Hippocampal formation (tissue), 2 donors: ENCODE measurements at places on chromosomes 3 and 15.

DNA sequence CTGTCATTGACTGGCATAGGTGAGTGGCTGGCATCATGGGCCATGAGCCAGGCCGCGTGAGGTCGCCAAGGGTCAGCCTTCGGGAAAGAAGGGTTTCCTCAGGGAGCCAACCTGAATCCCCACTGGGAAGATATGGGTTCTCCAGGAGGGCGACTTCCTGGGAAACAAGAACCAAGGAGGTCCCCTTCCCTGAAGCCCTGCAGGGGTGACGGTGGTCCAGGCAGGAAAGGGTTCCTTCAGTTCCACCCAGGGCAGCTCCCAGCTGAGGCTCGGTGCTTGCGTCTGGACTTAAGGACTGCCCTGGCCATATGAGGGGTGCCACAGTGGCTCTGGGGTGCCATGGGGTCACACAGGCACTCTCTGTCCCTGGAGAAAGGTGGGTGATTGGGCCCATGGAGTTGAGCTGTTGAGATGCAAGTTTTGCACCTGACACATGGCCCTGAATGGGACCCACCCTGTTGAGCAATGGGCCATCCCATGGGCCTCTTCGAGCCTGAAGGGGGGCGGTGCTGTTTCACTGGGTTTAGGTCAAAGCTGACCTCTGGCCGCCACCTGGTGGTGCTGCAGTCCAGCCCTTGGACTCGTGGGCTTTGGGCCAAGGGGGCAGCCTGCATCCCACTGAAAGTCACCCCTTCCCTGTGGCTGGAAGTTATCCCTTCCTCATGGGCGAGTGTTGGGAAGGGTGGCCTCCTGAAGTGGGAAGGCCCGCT is 228.1 kb downstream of the SNRPN start:
- no peak for DNase-seq

- DNase-seq = no peak
These were observed 199.7 kb upstream of the ICE2 start for GRCh38 chr15:60678632-60679031.

GRCh38 chr3:197088370-197088769 is 58.8 kb upstream of the MELTF start:
- no peak for DNase-seq

GRCh38 chr3:119585208-119585607 is 5.9 kb downstream of the ADPRH start:
- DNase-seq = no peak

- DNase-seq = no peak
These were observed 40.5 kb downstream of the CYFIP1 start for GRCh38 chr15:22939652-22940061.

- no peak for DNase-seq
These were observed 85.1 kb downstream of the OXNAD1 start for GRCh38 chr3:16349986-16350596.

- no peak for DNase-seq
These were observed 70.7 kb downstream of the SRGAP3 start for GRCh38 chr3:9178697-9179096.

- no peak for DNase-seq
These were observed 82.7 kb upstream of the LRIG1 start for GRCh38 chr3:66583424-66584040.

DNA sequence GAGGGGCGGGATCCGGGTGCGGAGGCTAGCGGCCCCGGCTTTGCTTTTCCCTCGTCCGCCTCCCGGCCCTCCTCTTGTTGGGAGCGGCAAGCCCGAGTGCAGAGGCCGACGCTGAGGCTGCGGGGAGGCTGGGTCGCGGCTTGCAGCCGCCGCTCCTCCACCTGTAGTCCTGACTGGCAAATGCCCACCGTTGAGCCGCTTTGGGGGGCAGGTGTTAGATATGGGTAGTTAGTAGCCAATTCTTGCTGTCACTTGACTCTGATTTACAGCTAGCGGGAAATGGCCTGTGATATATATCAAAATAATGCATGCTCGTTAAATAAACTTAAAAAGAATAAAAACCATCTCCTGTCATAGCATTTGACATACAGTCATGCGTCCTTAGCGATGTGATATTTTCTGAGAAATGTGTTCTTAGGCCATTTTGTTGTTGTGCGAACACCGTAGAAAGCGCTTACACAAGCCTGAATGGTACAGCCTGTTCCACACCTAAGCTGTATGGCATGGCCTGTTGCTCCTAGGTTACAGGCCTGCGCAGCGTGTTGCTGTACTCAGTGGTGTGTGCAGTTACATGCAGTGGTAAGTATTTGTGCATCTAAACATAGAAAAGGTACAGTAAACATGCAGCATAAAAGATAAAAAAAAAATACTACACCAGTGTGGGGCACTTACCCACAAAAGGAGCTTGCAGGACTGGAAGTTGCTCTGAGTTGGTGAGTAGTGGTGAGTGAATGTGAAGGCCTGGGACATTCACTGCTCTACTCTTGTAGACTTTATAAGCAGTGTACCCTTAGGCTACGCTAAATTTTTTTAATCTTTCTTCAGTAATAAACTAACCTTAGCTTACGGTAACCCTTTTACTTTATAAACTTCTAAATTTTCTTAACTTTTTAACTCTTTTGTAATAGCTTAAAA is 873 bp downstream of the CAPN7 start:
- no peak for DNase-seq

- no peak for DNase-seq
These were observed 164.1 kb downstream of the ARRDC4 start for GRCh38 chr15:98124581-98124980.

DNA sequence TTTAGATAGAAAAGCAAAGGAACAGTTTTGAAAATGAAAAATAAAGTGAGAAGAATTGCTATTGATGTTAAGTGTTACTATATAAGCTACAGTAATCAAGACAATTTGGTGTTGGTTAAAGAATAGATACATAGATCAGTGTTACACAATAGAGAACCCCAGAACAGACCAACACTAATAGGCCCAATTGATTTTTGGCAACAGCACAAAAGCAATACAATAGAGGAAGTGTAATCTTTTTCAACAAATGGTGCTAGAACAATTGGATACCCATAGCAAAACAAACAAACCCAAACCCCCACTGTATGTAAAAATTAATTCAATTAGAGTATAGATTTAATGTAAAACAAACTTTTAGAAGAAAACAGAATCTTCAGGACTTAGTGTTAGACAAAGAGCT is 61.8 kb downstream of the ATP11B start:
- no peak for DNase-seq

GRCh38 chr3:158801201-158801600 is 653 bp upstream of the MFSD1 start:
- DNase-seq = peak; percentile 35

DNA sequence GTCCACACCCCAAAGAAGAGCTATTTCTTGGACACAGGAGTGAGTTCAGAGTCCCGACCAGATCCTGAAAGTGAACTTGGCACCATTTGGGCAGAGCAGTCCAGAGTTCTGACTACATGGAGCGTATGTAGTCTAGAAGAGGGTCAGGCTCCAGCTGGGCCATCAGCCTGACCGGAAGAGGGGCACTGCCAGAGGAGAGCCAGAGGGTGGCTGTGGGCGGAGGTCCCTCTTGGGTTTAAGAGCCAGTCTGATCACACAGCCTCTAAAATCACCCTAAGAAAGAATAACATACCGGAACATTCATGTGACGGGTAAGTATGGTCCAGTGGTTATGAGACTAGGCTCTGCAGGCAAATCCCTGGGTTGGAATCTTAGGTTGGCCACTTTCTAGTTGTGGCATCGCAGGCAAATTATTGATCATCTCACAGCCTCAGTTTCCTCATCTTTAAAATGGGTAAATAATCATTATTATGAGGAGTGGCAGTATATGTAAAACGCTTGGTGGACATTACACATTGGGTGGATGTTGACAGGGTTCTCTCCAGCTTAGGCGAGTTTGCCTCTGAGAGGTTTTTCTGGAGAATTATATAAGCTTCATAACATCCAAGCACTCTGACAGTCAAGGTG is 2.1 kb upstream of the RAP2B start:
- DNase-seq = no peak

DNA sequence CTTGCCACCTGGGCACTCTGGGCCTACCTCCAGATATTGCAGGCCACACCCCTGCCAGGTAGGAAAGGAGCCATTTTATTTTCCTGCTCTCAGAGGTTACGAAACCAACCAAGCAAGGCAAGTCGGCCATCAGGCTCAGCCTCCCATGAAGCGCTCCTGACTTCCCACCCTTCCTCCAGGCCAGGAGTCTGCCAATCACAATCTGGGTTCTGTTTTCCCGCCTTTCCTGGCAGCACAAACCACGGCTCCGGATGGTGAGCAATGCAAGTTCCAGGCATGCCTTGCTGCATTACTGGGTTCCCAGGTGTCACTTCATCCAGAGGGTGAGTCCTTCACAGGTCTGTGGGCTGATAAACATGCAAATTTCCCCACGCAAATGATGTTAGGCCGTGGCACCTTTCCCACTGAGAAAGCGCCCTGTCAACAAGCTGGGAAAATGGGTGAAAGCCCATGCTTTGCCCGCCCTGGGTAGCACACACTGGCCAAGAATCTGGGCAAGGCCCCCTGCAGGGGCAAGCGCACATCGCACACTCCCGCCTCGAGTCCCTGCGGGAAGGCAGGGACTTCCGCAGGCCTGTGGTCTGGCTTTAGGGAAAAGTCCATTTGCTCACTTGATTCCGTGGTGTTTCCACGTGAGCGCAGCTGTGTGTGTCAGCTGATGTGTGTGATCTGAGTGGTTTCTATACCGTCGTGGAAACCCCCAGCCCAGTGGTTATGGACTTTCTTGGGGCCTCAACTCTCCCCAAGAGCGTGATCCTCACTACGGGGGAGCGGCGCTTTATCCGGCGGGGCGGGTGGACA is 61.6 kb upstream of the RYK start:
- DNase-seq = no peak

DNA sequence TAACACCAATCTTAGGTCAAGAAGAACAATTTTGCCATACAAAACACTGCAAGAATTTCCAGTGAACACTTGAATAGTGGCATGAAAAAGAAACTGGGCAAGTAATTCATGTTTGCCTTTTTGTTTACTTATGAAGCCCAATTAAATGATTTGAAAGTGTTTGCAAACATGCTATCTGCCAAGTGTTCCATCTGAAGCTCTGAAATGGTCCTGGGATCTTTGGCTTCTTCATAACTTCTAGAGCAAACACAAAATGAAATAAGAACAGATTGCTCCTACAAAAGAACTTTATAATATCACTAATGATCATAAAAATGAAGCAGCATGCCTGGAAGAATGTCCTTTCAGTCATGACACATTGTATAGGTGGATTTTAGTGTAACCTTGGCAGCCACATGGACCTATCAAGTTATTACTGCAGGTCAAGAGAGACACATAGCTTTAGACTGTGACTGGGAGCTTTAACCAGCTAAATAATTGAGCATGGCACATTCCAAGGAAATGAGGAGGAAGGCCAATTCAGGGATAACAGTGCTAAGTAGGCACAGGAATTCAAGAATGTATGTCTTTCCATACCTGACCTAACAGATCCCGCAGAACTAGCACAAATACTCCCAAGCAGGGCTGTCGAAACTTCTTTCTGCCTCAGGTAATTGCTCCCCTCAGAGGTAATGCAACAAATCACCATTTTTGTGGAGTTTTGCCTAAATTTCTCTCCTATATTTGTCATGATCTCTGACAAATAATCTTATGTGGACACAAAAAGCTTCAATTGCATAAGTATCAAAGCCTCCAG is 144.6 kb downstream of the DUT start:
- no peak for DNase-seq

DNA sequence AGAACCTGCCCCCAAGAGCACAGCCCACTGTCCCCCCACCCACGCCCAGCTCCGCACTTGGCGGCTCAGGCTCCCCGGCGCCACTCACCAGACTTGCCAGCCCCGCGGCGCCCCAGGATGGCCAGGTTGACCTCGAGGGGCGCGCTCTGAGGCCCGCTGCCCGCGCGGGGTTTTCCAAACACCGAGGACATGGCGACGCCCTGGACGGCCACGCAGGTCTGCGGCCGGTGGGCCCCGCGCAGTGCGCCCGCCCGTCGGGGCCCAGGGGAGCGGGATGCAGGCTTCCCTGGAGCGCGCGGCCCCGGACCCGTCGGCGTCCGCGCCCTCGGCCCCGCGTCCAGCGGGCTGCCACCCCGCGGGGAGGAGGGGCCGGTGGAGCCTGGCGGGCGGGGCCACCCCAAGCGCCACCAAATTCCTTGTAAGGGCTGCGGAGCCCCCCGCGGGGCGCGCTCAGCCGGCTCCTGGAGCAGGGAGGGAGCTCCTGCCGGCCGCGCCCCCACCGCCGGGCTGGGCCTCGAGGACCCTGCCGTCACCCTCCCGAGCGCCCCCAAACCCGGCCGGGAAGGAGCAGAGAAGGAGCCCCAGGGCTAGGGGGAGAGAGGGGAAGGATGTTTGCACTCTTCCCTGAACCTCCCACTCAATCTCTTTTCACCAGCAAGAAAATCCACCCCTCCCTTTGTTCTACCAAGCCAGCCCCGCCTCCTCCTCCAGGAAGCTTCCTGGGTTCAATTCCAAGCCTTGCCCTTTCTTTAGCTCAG is at the start of gene RASL12:
RASL12 (minus strand) TSS at position 347 of the 758 bp plus-strand sequence; CDS start at position 191, 156 bp downstream.
- DNase-seq = no peak

- no peak for DNase-seq
These were observed 650 bp upstream of the MORC1 start for GRCh38 chr3:109118584-109118983.

DNA sequence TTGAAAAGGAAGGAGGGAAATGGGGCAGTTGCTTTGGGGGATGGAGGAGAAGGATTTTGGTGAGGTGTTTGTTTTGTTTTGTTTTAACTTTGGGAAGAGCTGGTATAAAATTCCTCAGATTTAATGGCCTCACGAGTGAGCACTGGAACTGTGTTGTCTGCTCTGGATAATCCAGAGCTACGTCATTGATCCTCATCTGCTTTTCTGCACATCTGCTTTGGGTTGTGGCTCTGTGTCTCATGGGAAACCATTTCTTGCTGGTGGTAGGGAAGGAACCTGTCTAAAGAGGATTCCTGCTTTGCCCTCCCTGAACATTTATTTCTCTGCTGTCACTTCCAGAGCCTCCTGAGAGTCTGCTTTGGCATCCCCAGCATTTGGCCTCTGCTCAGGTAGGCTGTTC is 3.1 kb downstream of the SNRK start:
- no peak for DNase-seq

- peak; percentile 42 for DNase-seq
These were observed 1.4 kb downstream of the FES start for GRCh38 chr15:90885432-90886290.

DNA sequence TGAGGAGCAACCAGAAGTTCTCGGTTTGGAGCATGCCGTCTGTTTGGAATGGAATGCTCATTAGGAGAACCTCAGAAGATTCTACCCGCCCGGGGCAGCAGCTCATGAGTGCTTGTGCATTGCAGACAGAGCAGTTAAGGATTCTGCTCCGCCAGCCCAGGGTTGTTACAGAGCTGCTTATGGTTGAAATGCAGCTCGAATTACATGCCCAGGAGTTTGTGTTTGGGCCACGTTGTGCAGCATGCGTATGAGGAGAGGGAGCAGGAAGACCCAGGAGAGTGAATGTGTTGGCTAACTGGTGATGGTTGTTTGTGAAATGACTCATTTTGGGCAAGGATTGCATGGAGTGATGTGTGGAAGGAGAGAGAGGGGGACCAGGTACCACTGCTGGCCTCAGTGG is 9.0 kb downstream of the FGD5 start:
- no peak for DNase-seq

DNA sequence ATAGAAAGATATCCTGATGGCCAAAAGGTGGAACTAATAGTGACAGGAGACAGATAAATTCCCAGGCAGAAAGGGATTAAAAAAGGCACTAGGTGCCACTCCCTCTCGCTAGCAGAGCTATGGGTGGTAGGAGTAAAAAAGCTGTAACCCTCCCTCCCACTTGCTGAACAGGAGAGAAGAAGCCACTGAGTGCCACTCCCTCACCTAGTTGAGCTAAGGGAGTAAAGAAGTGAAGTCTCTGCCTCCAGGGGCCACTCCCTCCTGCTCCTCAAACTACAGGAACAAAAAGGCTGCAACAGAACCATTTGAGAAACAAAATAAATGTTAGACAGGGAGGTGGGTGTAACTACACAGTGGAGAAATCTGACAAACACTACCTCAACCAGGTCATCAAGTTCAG is 276.2 kb upstream of the EPHA6 start:
- no peak for DNase-seq
